ENCODE measurements at places on chromosomes 7 and 10. TPM values are rescaled to one million over a fixed set of nuclear protein-coding genes. Genes with fewer than 3 reads are reported as not detected.
A peak's percentile ranks its signal among the peaks of the same experiment; 100 is the strongest.

GRCh38 chr10:67306588-67307205, 380.9 kb downstream of the LRRTM3 start:
- DNase-seq: no peak

Gene PLA2G12B
- not detected for total RNA-seq

- no peak for DNase-seq
Measured at GRCh38 chr7:156106107-156106426, 293.8 kb upstream of the SHH start.

Gene HOXA9
- 0.80 TPM for total RNA-seq

Gene MYOZ1
- total RNA-seq: 4.0 TPM

- no peak for DNase-seq
Measured at GRCh38 chr7:22793593-22794462, 28.8 kb downstream of the TOMM7 start.

Gene FBXL13
- 3.4 TPM for total RNA-seq

DNA sequence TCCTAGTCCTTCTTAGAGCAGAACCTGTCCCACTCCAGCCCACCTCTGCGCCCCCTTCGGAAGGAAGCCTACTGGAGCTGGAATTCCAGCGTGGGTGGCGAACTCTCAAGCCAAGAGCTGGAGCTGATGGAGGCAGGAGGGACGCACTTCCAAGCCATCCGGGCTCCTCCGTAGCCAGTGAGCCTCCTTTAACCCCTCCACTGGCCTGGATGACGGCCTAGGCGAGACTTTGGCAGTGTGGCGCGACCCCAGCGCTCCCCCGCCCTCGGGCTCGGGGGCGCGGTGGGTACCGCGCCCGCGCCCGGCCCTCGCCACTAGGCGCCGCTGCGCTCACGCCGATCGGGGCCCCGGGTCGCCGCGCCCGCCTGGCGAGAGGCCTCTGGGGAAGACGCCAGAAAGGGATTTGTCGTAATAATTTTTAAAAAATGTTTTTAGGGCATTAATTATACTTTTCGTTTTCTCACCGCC, 5.1 kb upstream of the EMX2 start:
- DNase-seq: peak; percentile 66

- DNase-seq: no peak
Measured at GRCh38 chr7:68892236-68892635, 706.0 kb upstream of the AUTS2 start.

Measured in endothelial cell (in vitro differentiated cells).